T-helper 2 cell treated with Interferon-gamma antibody and Interleukin-4, amounts not matched to agents 5 μg/mL and 100 μg/mL, for 36 hours (primary cell): ENCODE measurements at places on chromosomes 4 and X.

DNA sequence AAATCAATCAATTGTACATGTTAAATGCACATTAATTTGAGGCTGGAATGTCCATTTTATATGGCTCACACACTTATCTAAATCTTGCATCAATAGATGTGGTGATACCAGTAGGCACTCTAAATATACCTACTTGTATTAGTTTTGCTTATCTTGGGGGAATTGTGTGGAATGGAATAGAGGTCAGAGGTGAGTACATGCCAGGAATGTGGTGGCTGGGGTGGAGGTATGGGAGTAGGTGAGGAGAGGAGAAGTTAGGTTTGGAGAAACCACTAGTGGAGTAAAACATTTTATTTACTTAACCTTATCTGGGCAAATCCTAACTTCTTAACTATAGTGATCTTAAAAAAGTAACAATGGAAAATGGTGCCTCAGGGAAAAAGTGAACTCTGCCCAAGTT lies 163.1 kb downstream of the ATG4A start:
- H3K4me1 ChIP-seq, result no peaks in the 10 kb centered on the region
- no peak overlapping the region for H3K4me3 ChIP-seq
- no peak for DNase-seq
- H3K27me3 ChIP-seq, result peaks cover 3% of the 10 kb centered on the region

DNA sequence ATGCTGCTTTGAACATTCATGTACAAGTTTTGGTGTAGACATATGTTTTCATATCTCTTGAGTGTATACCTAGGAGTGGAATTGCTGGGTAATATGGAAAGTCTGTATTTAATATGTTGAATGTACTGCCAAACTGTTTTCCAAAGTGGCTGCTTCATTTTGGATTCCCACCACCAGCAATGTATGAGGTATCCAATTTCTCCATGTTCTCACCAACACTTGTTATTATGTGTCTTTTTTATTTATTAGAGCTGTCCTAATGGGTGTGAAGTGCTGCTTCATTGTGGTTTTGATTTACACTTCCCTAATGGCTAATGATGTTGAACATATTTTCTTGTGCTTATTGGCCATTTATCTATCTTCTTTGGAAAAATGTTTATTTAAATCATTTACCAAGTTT lies 60.4 kb downstream of the BCOR start:
- H3K4me1 ChIP-seq, result peaks cover 24% of the 10 kb centered on the region
- H3K27me3 ChIP-seq, result no peaks in the 10 kb centered on the region
- DNase-seq, result no peak
- no peaks in the 10 kb centered on the region for H3K36me3 ChIP-seq
- H3K4me3 ChIP-seq, result no peak overlapping the region
- H3K27ac ChIP-seq, result no peak overlapping the region

GRCh38 chr4:8015512-8015911 lies 75.9 kb upstream of the AFAP1 start:
- H3K4me3 ChIP-seq, result no peak overlapping the region
- no peak overlapping the region for H3K27ac ChIP-seq
- peaks cover 5% of the 10 kb centered on the region for H3K4me1 ChIP-seq
- no peaks in the 10 kb centered on the region for H3K36me3 ChIP-seq
- H3K27me3 ChIP-seq, result peaks cover 2% of the 10 kb centered on the region

DNA sequence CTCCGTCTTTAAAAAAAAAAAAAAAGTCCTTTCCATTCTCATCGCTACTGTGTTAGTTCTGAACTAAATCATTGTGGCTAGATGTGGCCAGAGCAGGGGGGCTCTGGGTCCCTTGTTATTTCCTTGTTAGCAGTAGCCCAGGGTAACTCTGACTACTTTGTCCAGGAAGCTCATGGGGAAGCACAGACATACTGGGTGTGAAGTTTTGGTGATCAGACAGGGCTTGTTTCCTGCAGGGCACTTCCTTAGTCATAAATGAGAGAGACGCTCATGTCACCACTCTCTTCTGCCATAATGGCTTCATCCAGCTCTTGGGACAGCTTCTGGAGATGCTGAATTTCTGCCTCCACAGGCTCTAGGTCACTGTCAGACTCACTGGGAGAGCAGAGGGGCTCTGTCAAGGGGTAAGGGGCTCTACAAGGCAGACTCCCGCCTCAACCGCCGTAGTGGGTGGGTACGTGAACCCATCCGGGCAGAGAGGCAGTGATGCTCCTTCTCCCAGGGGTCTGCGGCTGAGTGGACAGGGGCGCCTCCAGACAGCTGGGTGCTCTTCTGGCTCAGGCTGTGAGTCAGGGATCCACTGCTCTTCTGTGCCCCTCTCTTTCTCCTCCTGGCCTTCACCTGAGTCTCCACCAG lies 12.9 kb downstream of the STIM2 start:
- H3K36me3 ChIP-seq, result peaks cover 29% of the 10 kb centered on the region
- H3K4me3 ChIP-seq, result peak overlapping the region; percentile 70
- H3K27me3 ChIP-seq, result no peaks in the 10 kb centered on the region
- H3K27ac ChIP-seq, result peak overlapping the region; percentile 88
- peak; percentile 70 for DNase-seq

GRCh38 chr4:25358515-25359275 lies 18.4 kb upstream of the ANAPC4 start:
- DNase-seq, result no peak
- no peak overlapping the region for H3K4me3 ChIP-seq
- no peaks in the 10 kb centered on the region for H3K27me3 ChIP-seq
- H3K27ac ChIP-seq, result no peak overlapping the region
- no peaks in the 10 kb centered on the region for H3K4me1 ChIP-seq

DNA sequence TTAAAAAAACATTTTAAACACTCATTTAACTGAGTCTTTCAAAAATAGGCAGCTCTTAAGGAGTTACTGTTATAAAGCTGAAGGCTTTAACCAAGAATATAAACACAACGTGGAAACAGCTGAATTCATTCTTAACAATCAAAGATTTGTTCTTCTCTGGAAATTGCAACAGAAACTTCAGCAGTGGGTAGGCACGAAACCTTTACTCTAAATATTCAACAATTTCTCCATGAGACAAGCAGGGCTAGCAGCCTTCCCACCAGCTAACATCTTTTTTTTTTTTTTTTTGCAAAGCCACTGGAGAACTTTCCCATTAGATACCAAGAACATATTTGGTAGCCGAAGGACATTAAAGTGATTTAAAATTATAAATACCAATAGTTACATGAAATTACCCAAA lies 78.2 kb upstream of the PRSS48 start:
- no peaks in the 10 kb centered on the region for H3K4me1 ChIP-seq
- no peaks in the 10 kb centered on the region for H3K36me3 ChIP-seq
- H3K27ac ChIP-seq, result no peak overlapping the region
- no peaks in the 10 kb centered on the region for H3K27me3 ChIP-seq
- no peak for DNase-seq

DNA sequence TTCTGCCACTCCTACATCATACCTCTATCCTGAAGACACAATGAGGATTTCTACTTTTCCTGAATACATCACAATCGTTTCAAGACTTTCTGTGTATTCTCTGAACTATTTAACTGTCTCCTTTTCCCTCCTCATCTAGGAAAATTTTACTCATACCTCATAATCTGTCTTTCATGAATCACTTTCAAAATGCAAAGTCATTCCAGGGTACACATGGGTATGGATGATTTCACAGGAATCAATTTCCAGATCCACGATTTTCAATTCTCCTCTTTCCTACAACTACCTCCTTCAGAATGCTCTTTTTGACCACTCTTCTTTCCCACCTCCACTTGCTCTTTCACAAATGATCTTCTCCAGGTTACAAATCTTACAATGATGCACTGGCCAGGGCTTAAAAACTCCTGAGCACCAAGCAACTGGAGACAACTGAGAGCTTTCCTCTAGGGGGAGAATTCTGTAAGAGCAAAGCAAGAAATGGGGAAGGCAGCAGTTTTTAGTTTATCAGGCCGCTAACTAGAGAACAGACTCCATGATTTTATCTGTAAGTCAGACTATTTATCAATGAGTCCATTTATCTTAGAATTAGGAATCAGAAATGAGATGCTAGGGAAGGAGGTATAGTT lies 116.4 kb downstream of the PPP3CA start:
- DNase-seq, result no peak
- H3K27me3 ChIP-seq, result peaks cover 13% of the 10 kb centered on the region
- no peak overlapping the region for H3K4me3 ChIP-seq
- no peaks in the 10 kb centered on the region for H3K36me3 ChIP-seq
- peaks cover 1% of the 10 kb centered on the region for H3K4me1 ChIP-seq
- no peak overlapping the region for H3K27ac ChIP-seq

- H3K4me1 ChIP-seq, result peaks cover 4% of the 10 kb centered on the region
- DNase-seq, result no peak
- H3K27ac ChIP-seq, result no peak overlapping the region
- no peaks in the 10 kb centered on the region for H3K27me3 ChIP-seq
Observed at GRCh38 chr4:173014113-173014558, 154.5 kb upstream of the GALNT7 start.

DNA sequence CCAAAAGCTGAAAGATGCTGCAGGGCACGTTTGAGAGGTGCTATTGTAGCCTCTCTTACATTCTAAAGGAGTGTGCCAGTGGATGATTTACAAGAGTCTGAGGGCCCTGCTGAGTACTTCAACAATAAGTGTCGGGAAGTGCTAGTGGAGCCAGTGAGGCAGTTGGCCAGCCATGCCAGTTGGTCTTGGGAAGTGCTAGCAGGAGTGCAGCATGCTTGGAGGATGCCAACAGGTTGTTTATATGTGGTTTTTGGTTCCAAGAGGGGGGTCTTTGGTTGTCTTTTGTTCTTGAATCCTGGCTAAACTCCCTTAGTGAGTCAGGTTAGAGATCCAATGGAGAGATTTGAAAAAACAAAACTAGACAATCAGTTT lies 335.3 kb downstream of the PABPC4L start:
- H3K27me3 ChIP-seq, result no peaks in the 10 kb centered on the region
- no peaks in the 10 kb centered on the region for H3K36me3 ChIP-seq
- no peaks in the 10 kb centered on the region for H3K4me1 ChIP-seq

- no peaks in the 10 kb centered on the region for H3K36me3 ChIP-seq
- no peaks in the 10 kb centered on the region for H3K27me3 ChIP-seq
- peak; percentile 4 for DNase-seq
- no peak overlapping the region for H3K27ac ChIP-seq
- no peak overlapping the region for H3K4me3 ChIP-seq
Observed at GRCh38 chrX:75038925-75039324, 113.7 kb upstream of the NEXMIF start.

- no peaks in the 10 kb centered on the region for H3K36me3 ChIP-seq
- peak; percentile 6 for DNase-seq
- peak overlapping the region; percentile 87 for H3K4me3 ChIP-seq
Observed at GRCh38 chr4:56757261-56757746, 64.2 kb downstream of the SPINK2 start.

DNA sequence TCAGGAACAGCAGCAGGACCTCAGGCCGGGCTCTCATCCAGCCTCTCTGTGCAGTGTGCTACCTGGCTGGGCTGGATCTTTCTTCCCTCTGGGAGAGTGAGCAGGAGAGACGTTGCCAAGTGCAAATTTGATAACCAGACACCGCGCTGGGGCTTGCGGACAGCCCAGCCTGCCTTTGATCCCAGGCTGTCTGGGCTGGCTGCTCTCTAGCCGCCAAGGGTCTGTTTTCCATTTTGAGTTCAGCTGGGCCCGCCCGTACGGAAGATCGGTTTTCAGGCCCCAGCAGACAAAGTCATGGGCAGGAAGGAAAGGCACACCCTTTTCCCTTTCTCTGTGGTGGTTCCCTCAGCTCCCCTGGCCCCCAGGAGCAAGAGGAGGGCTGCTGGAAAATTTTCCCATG lies 90.2 kb downstream of the CPZ start:
- H3K4me1 ChIP-seq, result no peaks in the 10 kb centered on the region
- no peaks in the 10 kb centered on the region for H3K27me3 ChIP-seq
- H3K4me3 ChIP-seq, result no peak overlapping the region
- no peaks in the 10 kb centered on the region for H3K36me3 ChIP-seq

DNA sequence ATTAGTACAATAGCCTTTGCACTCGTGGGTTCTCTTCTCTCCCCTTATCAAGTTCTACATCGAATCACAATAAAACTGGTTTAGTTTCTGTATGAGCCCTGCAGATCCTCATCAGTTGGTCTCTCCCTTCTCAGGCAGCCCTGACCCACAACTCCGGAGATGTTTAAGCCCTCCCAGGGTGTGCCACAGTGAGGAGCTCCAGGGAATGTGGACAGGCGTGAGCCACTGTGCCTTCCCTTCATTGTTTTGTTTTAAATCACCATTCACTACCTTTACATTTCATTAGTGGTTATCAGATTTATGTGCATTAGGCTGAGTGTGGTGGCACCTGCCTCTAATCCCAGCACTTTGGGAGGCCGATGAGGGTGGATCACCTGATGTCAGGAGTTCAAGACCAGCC lies 133.2 kb downstream of the LARP7 start:
- H3K4me1 ChIP-seq, result no peaks in the 10 kb centered on the region
- no peaks in the 10 kb centered on the region for H3K36me3 ChIP-seq
- H3K27ac ChIP-seq, result no peak overlapping the region
- no peaks in the 10 kb centered on the region for H3K27me3 ChIP-seq
- DNase-seq, result no peak
- no peak overlapping the region for H3K4me3 ChIP-seq

GRCh38 chr4:79613269-79613935 lies 205.4 kb upstream of the GK2 start:
- no peak overlapping the region for H3K27ac ChIP-seq
- no peaks in the 10 kb centered on the region for H3K36me3 ChIP-seq
- H3K4me1 ChIP-seq, result no peaks in the 10 kb centered on the region
- peaks cover 17% of the 10 kb centered on the region for H3K27me3 ChIP-seq
- DNase-seq, result no peak

- no peaks in the 10 kb centered on the region for H3K27me3 ChIP-seq
- no peak for DNase-seq
- H3K36me3 ChIP-seq, result peaks cover 15% of the 10 kb centered on the region
- no peak overlapping the region for H3K27ac ChIP-seq
- peaks cover 2% of the 10 kb centered on the region for H3K4me1 ChIP-seq
Observed at GRCh38 chr4:75769036-75769435, 44.7 kb downstream of the USO1 start.

GRCh38 chrX:85345523-85345922 lies 33.9 kb downstream of the POF1B start:
- no peaks in the 10 kb centered on the region for H3K36me3 ChIP-seq
- no peak overlapping the region for H3K27ac ChIP-seq
- no peak overlapping the region for H3K4me3 ChIP-seq
- no peaks in the 10 kb centered on the region for H3K27me3 ChIP-seq
- DNase-seq, result no peak

- DNase-seq, result no peak
- no peaks in the 10 kb centered on the region for H3K36me3 ChIP-seq
- H3K27me3 ChIP-seq, result no peaks in the 10 kb centered on the region
- no peak overlapping the region for H3K27ac ChIP-seq
- peaks cover 11% of the 10 kb centered on the region for H3K4me1 ChIP-seq
- no peak overlapping the region for H3K4me3 ChIP-seq
Observed at GRCh38 chrX:13194291-13195103, 125.4 kb downstream of the ATXN3L start.
